Activated naive CD8-positive, alpha-beta T cell treated with anti-CD3 and anti-CD28 coated beads, Interleukin-2, amount 50 U/mL, for 24 hours (primary cell): ENCODE measurements at places on chromosomes 1 and 21.

GRCh38 chr1:157575744-157576143 is 22.1 kb downstream of the FCRL4 start:
- H3K4me3 ChIP-seq: no peak overlapping the region
- H3K27me3 ChIP-seq: peaks cover 1% of the 10 kb centered on the region
- no peaks in the 10 kb centered on the region for H3K36me3 ChIP-seq
- DNase-seq: no peak
- peaks cover 4% of the 10 kb centered on the region for H3K4me1 ChIP-seq

- H3K27ac ChIP-seq: no peak overlapping the region
- H3K4me3 ChIP-seq: no peak overlapping the region
- no peak for DNase-seq
- peaks cover 38% of the 10 kb centered on the region for H3K4me1 ChIP-seq
These were observed 63.0 kb upstream of the RGS1 start for GRCh38 chr1:192512426-192513162.

DNA sequence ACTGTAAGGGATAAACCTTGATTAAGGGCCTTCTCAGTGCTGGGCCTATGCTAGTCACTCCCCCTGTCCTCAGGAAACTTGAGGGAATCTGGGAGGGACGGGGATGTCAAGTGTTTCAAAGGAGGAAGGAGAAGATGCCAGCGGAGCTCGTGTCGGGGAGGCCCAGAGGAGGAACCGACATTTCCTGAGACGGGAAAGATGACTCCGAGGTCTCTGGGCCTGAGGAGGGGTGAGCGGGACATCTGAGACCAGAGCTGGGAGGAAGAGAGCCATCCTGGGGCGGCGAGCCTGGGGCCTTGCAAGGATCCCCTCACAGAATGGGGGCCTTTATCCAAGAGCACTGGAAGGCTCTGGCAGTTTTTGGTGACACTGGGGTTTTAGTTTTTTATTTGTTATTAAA is 10.4 kb downstream of the SLC66A1 start:
- no peak for DNase-seq
- H3K27me3 ChIP-seq: no peaks in the 10 kb centered on the region
- H3K4me3 ChIP-seq: no peak overlapping the region

- H3K4me1 ChIP-seq: peaks cover 5% of the 10 kb centered on the region
- H3K27me3 ChIP-seq: no peaks in the 10 kb centered on the region
- H3K36me3 ChIP-seq: no peaks in the 10 kb centered on the region
- no peak overlapping the region for H3K27ac ChIP-seq
- no peak for DNase-seq
These were observed 929.1 kb downstream of the LTN1 start for GRCh38 chr21:28063241-28064216.

DNA sequence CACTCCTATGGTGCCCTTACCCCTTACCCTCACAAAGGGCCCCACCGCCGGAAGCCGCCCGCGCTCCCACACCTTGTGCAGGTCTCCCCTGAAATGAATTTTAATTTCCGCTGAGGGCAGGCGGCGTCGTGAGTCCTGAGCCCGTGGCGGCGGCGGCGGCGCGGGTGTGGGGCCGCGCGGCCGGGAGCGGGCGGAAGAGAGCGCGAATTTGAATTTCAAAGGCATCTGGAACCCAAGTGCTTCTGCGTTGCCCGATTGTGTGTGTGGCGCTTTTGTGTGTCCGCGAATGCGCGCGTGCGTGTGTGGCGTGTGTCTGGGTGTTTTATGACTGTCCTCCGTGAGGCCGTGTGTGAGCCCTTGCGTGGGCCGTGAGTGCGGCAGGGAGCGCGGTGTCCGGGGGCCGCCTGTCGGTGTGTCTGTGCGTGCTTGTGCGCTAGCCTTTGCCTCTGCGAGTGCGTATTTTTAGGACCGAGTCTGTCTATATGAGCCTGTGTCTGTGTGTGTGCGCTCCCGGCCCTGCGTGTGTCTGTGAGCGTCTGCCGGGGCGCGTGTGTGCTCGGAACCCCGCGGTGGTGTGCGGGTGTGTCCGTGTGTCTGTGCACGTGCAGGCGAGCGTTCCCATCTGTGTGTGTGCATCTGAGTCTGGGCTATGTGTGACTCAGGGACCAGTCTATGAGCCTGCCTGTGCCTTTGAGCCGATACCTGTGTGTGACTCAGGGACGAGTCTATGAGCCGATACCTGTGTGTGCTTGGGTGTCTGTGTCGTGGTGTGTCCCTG is 7.9 kb upstream of the ADGRB2 start:
- peaks cover 39% of the 10 kb centered on the region for H3K27me3 ChIP-seq
- peaks cover 42% of the 10 kb centered on the region for H3K4me1 ChIP-seq
- DNase-seq: peak; percentile 42
- peak overlapping the region; percentile 77 for H3K4me3 ChIP-seq
- H3K36me3 ChIP-seq: no peaks in the 10 kb centered on the region
- H3K27ac ChIP-seq: peak overlapping the region; percentile 65

DNA sequence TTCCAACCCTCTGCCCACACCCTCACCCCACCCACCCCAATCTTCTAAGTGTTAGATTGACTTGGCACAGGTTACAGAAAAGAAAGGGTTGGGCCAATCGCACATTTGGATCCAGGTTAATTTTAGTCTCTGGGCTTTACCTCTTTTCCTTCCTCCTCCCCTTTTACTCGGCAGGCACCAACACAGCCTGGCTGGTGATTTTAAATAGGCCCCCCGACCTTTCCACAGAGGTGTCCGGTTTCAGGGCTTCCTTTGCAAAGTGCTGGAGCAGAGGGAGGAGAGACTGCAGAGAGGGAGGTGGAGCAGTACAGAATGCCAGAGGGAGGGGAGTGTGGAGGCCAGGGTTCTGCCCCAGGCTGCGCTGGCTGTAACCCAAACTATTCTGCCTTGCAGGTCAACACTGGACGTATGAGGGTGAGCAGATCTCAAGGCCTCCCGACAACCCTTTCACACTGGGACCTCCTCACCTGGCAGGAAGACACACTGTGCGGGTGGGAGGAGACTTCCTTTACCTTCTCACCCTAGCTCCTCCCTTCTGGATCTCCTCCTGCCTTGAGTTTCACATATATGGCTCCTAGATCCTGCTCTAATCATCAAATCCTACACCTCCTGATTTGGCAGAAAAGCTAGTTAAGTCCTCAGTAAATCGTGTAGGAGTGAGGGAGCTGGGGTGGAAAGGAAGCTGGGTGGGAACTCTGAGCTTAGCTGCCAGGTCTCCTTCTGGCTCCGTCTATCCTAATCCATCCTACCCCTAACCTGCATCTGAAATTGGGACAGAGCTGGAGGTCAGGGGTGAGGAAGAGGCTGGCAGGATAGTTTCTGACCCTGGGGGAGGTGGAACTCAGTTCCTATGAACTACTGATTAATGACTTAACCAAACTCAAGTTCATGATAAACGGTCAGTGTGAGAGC is 2.4 kb downstream of the CA14 start:
- H3K4me3 ChIP-seq: no peak overlapping the region
- DNase-seq: no peak
- H3K4me1 ChIP-seq: peaks cover 17% of the 10 kb centered on the region
- H3K36me3 ChIP-seq: peaks cover 6% of the 10 kb centered on the region
- H3K27ac ChIP-seq: no peak overlapping the region

- DNase-seq: no peak
- H3K27me3 ChIP-seq: no peaks in the 10 kb centered on the region
- H3K4me1 ChIP-seq: no peaks in the 10 kb centered on the region
- H3K36me3 ChIP-seq: no peaks in the 10 kb centered on the region
- H3K4me3 ChIP-seq: no peak overlapping the region
These were observed 686.0 kb upstream of the BRINP3 start for GRCh38 chr1:191163621-191164020.

DNA sequence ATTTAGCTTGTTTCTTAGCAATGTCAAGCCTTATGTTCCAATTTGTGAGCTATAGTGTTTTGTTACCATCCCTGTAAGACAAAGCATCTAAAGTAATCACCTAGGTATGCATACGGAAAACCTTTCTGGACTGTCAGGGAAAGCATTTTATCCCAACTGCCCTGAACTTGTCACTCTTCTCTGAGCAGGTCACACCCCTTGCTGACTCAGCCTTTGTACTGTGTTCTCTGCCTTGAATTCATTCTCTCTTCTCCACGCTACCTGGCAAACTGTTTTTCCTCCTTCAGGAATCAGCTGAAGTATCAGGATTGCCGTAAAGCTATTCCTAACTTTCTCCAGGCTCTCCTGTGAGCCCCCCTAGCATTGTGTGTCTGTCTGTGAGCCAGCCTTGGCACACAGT is 54.2 kb downstream of the PBX1 start:
- H3K4me3 ChIP-seq: no peak overlapping the region
- no peaks in the 10 kb centered on the region for H3K27me3 ChIP-seq
- no peak for DNase-seq

GRCh38 chr1:91282695-91283420 is 121.8 kb downstream of the HFM1 start:
- peak; percentile 47 for DNase-seq
- no peak overlapping the region for H3K27ac ChIP-seq
- no peak overlapping the region for H3K4me3 ChIP-seq
- H3K36me3 ChIP-seq: no peaks in the 10 kb centered on the region

GRCh38 chr1:40932006-40932405 is 47.5 kb upstream of the CTPS1 start:
- H3K4me1 ChIP-seq: no peaks in the 10 kb centered on the region
- no peaks in the 10 kb centered on the region for H3K27me3 ChIP-seq
- H3K4me3 ChIP-seq: no peak overlapping the region
- H3K36me3 ChIP-seq: no peaks in the 10 kb centered on the region
- no peak for DNase-seq

DNA sequence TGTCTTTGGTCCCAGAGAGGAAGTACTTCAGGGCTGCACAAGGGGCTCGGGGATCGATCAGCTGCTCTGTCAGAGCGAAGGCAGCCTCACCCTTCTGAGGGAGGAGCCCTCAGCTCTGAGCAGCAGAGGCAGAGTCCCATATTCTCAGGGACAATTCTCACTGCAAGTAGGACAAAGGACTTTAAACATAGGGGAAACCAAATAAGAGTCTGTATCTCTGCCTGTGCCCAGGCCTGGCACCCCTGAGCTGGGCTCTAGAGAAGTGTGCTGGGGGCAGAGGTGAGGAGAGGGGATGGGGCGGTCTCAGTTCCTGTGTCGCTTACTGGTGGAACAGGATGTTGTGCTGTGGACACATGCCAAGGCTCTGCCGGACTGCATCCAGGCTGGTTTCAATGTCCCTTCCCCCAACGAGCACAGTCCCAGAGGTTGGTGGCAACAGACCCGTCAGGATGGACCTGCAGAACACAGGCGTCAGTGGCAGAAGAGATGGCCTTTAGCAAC is 76.6 kb downstream of the ABCA4 start:
- H3K27ac ChIP-seq: no peak overlapping the region
- no peaks in the 10 kb centered on the region for H3K36me3 ChIP-seq
- H3K27me3 ChIP-seq: peaks cover 22% of the 10 kb centered on the region
- no peak overlapping the region for H3K4me3 ChIP-seq
- no peak for DNase-seq
- H3K4me1 ChIP-seq: peaks cover 4% of the 10 kb centered on the region

DNA sequence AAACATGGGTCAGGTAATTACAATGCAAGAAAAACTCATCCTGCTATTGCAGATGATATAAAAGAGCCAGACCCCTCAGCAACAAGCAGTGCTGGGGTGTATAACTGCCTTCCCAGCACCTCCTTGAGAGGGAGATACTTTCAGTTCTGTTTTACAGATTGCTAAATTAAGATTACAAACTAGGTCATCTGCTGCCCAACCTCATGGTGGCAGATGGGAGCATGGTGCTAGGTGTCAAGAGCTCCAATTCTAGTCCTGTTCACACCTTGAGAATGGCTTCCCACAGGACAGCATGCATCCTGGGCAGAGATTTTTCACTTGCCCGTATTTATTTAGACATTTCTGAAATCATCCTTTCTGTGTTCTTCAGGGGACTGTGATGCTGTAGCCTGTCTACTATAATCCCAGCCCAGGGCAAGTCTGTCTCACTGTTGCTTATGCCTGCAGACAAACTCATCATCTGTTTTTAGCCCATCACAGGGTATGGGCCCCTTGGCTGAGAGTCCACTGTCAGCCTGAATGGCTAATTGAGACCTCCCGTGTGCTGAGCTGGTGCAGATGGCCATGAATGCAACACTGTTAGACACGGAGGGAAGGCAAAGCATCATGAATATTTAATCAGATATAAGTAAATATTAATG is 40.2 kb upstream of the PBX1 start:
- no peaks in the 10 kb centered on the region for H3K27me3 ChIP-seq
- H3K27ac ChIP-seq: no peak overlapping the region
- H3K4me3 ChIP-seq: no peak overlapping the region
- no peaks in the 10 kb centered on the region for H3K36me3 ChIP-seq
- no peaks in the 10 kb centered on the region for H3K4me1 ChIP-seq

DNA sequence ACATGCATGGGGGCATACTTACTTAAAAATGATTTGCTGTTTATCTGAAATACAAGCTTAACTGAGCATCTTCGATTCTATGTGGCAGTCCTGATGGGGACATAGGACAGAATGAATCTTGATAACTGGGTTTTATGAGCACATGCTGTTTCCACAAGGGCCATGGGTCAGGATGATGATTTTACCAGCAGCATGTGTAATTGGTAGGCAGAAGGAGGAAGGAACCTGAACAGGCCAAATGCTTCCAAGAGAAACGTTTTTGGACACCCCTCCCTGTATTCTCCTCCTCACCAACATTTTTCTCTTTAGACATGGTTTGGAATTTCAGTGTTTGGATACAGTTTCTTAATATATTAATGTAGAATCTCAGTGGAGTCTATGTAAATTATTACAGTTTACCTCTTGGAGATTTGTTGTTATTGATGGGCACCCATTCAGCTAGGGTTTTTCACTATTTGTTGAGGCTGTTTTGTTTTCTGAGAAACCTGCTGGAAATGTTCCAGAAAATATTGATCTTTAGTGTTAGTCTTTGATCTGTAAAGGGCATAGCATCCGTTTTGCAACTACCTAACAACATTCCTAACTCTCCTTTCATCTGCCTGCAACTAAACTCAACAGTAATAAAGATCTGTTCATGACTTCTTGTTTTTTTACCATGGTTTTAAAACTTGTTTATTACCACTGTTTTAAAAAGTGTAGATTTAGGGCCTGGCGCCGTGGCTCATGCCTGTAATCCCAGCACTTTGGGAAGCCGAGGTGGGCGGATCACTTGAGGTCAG is 42.0 kb downstream of the TBCE start:
- H3K27ac ChIP-seq: no peak overlapping the region
- no peak for DNase-seq
- no peak overlapping the region for H3K4me3 ChIP-seq
- peaks cover 4% of the 10 kb centered on the region for H3K36me3 ChIP-seq
- H3K4me1 ChIP-seq: no peaks in the 10 kb centered on the region
- H3K27me3 ChIP-seq: no peaks in the 10 kb centered on the region

- no peaks in the 10 kb centered on the region for H3K4me1 ChIP-seq
- no peaks in the 10 kb centered on the region for H3K27me3 ChIP-seq
- no peak for DNase-seq
- H3K27ac ChIP-seq: no peak overlapping the region
- no peak overlapping the region for H3K4me3 ChIP-seq
These were observed 289.9 kb downstream of the DPYD start for GRCh38 chr1:97630948-97631347.
